ENCODE measurements at places on chromosomes 16 and 17.
A peak's percentile ranks its signal among the peaks of the same experiment; 100 is the strongest.

DNA sequence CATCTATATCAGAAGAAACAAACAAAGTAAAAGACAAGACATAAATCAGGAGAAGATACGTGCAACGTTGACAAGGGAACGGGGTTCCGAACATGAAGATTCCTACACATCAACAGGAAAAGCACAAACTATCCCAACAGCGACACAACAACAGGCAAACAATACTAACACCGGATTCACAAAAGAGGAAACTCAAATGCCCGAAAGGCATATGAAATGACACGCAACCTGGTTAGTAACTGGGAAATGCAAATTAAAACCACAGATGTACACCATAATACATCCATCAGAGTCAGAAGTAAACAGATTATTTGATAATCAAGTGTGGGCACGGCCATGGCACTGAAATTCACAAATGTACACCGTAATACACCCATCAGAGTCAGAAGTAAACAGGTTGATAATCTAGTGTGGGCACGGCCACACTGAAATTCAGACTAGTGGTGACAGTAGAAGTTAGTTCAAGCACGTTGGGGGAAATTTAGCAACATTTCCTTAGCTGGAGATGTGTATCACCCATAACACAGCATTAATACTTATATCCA is 171.9 kb upstream of the RPH3AL start:
- DNase-seq = no peak

DNA sequence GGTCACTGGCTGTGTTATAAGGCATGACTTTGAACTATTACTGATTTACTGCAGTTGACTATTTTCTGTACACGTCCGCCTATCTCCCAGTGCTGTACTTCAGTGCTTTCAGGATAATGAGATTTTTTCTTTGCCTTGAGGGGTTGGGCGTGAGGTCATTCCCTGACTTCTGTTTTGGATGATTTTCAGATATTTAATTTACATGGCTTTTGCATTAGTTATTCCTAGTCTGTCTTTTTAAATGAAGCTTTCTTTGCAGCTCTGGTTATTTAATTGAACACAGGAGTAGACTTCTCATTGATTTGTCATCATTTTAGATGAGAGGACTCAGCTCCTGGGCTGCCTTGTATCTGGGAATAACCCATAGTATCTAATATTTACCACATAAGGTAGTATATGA is 23.7 kb downstream of the WIPF2 start:
- DNase-seq = peak; percentile 41

DNA sequence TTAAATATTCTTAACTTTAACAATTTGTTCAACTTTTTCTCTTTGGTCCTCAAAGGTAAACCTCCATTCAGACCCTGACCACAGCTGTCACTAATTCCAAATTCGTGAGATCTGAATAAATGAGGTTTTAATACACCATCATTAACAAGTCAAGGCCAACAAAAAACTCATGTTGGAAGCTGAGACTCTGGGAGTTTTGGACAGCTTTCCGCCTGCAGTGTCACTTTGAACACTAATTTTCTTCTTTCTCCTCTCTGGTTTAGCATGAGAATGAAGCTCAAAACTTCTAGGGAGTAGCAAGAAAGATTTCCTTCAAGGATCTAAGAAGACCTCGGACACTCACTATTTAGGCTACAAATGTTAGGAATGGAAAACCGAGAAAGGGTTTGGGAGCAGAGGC is 32.7 kb upstream of the DNAH9 start:
- DNase-seq = no peak

GRCh38 chr17:60522889-60523626 is 3.0 kb downstream of the APPBP2 start:
- no peak for DNase-seq

DNA sequence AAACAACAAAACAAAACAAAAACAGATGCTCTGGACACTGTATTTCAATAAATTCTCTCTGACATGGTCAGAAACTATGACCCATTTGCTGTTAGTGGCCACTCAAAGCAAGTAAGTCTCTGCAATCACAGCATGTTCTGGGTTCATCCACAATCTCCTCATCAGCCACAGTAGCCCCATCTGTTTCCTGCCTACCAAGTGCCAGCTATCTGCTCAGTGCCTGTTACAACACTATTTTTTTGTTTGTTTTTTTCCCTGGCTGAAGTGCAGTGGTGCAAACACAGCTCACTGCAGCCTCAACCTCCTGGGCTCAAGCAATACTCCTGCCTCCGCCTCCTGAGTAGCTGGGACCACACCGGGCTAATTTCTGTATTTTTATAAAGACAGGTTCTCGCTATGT is 137.9 kb downstream of the SOX9 start:
- no peak for DNase-seq

DNA sequence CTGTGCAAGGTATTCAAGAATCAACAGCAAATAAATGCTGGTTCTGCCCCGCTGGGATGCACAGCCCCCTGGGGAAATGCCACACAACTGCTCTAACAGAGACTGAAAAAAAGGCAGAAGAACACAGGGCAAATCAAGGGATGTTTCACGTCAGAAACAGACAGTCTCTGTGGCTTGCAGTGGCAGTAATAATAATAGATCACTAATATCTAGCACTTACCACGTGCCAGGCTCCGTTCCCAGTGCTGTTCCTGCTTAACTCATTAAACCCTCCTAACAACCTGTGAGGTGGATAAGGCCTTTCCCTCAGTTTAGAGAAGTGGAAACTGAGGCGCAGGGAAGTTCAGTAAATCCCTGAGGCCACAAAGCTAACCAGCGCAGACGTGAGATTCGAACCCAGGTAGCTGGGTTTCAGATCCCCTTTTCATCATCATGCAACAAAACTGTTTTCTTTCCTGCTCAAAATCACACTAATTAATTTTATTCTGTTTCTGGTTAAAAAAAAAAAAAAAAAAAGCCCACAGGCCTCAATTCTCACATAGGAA is 36.7 kb downstream of the ARHGAP17 start:
- peak; percentile 38 for DNase-seq

GRCh38 chr16:53962041-53962440 is 258.1 kb downstream of the FTO start:
- DNase-seq = no peak

DNA sequence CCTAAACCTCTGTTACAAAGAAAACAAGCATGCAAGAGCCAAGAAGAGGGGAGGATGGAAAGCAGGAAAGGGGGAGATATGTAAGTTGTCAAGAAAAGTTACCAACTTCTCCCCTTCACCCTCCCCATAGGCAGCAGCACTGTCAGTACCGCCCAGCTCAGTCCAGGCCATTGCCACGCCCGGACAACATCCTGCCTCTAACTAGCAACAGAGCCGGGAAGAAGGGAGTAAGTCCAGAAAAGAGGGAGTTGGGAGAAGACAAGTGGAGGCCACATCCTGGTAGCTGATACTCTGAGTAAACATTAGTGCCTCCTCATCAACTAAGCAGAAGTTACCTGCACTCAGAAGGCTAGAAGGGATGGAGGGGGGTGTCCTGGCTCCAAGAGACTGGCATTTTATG is 113.6 kb downstream of the SMG6 start:
- peak; percentile 65 for DNase-seq

GRCh38 chr16:55825115-55825728 is 7.7 kb downstream of the CES1 start:
- DNase-seq = no peak

GRCh38 chr17:78276098-78276887 is 44.9 kb downstream of the TMEM235 start:
- DNase-seq = no peak

DNA sequence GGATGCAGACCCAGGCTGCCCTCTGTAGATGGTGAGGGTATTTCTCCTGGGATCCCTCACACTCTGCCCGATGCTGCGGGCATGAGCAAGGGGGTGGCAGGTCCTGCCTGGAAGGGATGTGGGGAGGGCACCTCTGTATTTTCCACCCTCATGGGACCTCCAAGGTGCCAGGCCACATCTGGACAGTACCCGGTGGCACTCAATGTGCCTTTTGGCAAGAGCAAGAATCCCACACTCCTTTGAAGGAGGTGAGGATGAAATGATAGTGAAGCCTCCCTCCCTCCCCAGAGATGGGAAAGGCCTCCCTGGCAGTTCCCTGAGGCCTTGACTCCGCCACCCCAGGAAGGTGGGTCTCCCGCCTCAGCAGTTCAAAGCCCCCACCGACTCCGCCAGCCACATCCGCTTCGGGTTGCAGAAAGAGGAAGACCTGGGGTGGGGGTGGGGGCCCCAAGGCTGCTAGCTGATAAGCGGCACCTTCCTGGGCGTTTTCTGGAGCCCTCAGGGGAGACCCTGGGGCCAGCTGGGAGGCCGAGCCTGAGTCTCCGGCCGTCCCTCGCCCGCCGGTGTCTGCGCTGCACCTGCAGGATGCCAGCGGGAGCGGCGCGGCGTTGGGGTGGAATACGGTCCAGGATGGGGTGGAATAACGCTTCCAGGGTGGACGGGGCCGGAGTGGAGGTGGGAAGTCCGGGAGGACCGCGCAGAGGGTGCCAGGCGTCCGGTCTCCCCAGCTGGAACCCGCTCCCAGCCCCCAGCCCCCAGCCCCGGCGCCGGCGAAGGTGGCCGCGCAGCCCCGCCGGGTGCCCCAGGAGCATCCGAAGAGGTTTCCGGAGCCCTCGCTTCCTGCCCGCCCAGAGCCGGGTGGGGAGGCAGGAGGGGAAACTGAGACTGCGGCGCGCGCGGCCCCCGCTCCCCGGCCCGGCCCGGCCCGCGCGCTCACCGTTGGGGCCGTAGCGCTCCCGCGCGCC is 718 bp downstream of the ATP2A3 start:
- no peak for DNase-seq

- peak; percentile 66 for DNase-seq
Observed at GRCh38 chr17:9239793-9240658, 218.7 kb downstream of the NTN1 start.

- no peak for DNase-seq
Observed at GRCh38 chr16:8713635-8714172, 39.3 kb downstream of the ABAT start.

- peak; percentile 99 for DNase-seq
Observed at GRCh38 chr17:51153210-51154072, at the start of gene NME1. NME1 (plus strand) TSS chr17:51153559; CDS start chr17:51155655, 2,096 bp downstream.

GRCh38 chr17:55585629-55586028 is 74.4 kb upstream of the SMIM36 start:
- no peak for DNase-seq

DNA sequence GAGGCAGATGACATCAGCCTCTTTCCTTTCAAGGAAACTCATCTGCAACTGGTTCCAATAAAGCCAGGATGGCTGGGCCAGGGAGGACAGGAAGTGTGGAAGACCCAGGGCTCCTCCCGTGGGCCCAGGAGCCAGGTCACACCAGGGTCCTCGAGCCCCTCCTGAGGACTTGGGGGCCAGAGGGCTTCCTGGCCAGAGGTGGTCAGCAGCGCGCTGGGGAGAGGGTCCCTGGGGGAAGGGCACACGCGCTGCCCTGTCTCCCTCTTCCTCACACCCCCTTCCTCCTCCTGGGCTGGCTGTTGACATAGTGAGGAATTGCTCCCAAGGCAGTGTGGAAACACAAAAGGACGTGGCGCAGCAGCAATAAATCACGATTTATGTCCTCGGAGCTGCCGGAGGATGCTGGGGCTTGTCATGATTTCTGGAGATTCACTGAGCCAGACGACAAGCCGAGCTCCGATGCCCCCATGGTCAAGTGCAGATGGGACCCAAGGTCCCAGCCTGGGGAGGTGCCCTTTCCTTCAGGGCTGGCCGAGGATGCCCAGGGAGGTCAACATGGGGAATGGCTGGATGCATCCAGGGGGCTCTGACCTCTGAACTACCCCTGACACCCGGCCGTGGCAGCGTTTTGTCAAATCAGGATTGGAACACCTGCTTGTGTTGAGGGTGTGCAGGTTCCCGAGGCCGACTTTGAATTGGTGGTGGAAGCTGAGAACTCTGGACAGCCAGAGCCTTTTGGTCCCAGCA is 152.6 kb downstream of the IRF8 start:
- no peak for DNase-seq

DNA sequence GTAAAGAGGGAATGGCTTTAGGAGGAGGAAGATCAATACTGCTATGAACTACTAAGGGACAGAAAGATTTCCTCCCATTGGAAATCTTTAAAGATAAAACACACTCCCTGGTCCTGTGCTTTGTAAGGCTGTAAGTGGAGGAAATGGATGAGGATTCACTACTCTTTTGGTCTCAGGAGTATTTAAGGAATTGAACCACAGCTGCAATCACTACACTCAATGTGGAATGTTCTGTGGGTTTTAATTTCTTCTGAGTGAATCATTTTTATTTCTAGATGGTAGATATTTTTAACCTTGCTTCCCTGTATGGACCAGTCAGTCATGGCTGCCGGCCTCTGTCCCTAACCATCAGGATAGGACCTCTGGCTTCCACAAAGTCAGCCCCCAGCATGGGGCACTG is 65.6 kb downstream of the SDR42E1 start:
- peak; percentile 78 for DNase-seq

GRCh38 chr16:4370151-4370550 is 1.5 kb upstream of the VASN start:
- no peak for DNase-seq

GRCh38 chr17:79046916-79047280 is 22.9 kb downstream of the C1QTNF1 start:
- DNase-seq = no peak

DNA sequence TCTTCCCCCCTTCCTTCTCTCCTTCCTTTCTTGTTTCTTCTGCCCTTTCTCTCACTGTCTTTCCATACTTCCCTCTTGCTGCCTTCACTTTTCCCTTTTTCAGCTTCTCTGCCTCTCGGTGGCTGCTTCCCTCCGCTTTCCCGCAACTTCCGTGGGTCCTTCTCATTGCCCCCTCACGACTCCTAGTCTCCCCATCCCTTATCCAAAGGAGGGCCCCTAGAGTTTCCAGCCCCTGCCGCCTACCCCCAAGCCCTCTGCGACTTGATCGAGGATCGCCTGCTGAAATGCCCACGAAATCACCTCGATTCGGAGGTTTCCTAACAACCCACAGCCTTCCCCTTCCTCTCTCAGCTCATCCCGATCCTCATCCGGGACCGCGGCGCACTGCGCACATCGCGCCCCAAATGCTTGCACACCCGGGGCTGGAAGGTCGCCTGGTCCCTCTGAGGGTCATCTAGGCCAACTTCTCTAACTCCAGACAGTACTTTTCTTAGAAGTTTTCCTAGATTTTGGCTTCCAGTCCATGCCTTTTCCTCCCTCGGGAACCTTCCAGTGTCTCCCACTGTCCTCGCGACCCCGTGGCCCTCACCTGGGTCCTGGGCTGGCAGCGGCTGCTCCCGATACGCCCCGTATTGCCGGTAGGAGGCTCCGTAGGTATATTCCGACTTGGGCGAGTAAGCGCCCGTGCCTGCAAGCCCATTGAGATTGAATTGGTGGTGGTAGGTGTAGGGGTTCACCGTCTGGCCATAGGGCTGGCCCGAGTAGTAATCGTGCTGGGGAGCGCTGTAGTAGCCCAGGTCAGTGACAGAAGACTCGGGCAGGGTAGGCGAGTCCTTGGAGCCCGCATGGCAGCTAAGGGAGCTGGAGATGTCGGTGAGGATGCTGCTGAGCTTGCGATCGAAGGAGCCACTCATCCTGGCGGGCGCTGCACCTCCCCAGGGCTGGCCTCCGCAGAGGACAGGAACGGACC is 654 bp downstream of the DLX3 start:
- DNase-seq = no peak

- DNase-seq = peak; percentile 53
Observed at GRCh38 chr17:66677201-66677981, 157.5 kb upstream of the CACNG5 start.

DNA sequence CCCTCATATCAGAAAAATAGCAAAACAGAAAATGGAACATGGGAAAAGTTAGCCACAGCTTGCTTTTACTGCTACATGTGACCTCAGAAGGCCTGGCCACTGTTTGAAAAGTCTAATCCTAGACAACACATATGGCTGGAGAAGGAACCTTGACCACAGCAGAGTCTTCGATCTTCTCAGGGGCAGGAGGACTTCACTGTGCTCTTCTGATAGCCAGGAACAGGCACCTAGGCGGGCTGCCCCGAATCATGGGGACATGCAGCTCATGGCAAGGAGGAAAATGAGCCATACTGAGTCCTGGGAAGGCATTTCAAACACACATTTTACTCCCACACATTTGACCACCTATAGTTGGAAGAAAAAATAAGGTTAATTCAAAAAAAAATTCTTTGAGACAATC is 31.1 kb upstream of the ADORA2B start:
- no peak for DNase-seq
